ENCODE measurements at places on chromosomes 5 and 9. TPM values are rescaled to one million over a fixed set of nuclear protein-coding genes. Genes with fewer than 3 reads are reported as not detected.

CMYA5 gene
- 1.9 TPM for polyA plus RNA-seq

ADCY2 gene
- 0.11 TPM for polyA plus RNA-seq

NR2F1 gene
- 90.5 TPM for polyA plus RNA-seq

IFNB1 gene
- not detected for polyA plus RNA-seq

CTNND2 gene
- not detected for polyA plus RNA-seq

ADAMTS13 gene
- 0.45 TPM for polyA plus RNA-seq

F12 gene
- 0.10 TPM for polyA plus RNA-seq

ELAVL2 gene
- polyA plus RNA-seq: 0.02 TPM

SVEP1 gene
- polyA plus RNA-seq: 46.3 TPM

CAMK2A gene
- 1.5 TPM for polyA plus RNA-seq

BTNL8 gene
- polyA plus RNA-seq: not detected

SOX30 gene
- 0.02 TPM for polyA plus RNA-seq

PCA3 gene
- not detected for polyA plus RNA-seq

GNA14 gene
- polyA plus RNA-seq: 0.25 TPM

NR5A1 gene
- polyA plus RNA-seq: not detected

PCSK1 gene
- polyA plus RNA-seq: not detected

SOHLH1 gene
- not detected for polyA plus RNA-seq

ABL1 gene
- 46.6 TPM for polyA plus RNA-seq

PDZD2 gene
- polyA plus RNA-seq: 0.40 TPM

Measured in fibroblast of lung (primary cell).